ENCODE measurements at places on chromosomes 3 and 15.

DNA sequence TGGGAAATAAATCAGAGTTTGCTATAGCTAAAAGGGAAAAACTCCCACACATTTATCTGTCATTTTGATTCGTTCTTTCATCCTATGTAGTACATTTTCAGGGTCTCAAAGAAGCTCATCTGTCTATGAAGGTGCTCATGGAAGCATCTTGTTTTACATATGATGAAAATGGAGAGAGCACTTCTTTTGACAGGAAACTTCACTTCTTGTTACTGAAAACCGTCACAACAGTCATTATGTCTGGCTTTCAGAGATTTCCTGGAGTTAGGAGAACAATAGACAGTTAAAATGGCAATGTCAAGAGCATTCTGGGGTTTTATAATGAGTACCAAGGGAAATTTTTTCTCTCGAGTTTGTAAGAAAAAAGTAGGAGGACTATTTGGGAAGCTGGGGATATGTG is 83.3 kb downstream of the TMEM108 start:
- no peak for DNase-seq

GRCh38 chr15:57762302-57762701 is 55.8 kb downstream of the POLR2M start:
- no peak for DNase-seq

DNA sequence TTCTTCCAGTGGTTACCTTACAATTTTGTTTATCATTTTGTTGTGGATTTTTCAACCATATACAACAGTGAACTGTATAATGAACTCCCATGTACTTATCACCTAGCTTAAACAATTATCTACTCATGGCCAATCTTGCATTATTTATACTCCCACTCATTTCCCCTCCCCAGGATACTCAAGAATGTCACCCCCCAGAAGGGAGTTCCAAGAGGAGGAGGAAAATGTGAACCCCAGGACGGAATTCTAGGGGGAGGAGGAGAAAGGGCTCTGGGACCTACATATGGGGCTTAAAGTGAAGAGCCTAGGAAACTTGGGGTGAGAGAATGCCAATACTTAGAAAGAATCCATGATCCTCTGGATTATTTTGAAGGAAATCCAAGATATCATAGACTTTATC is 59.3 kb downstream of the TSC22D2 start:
- DNase-seq, result no peak

DNA sequence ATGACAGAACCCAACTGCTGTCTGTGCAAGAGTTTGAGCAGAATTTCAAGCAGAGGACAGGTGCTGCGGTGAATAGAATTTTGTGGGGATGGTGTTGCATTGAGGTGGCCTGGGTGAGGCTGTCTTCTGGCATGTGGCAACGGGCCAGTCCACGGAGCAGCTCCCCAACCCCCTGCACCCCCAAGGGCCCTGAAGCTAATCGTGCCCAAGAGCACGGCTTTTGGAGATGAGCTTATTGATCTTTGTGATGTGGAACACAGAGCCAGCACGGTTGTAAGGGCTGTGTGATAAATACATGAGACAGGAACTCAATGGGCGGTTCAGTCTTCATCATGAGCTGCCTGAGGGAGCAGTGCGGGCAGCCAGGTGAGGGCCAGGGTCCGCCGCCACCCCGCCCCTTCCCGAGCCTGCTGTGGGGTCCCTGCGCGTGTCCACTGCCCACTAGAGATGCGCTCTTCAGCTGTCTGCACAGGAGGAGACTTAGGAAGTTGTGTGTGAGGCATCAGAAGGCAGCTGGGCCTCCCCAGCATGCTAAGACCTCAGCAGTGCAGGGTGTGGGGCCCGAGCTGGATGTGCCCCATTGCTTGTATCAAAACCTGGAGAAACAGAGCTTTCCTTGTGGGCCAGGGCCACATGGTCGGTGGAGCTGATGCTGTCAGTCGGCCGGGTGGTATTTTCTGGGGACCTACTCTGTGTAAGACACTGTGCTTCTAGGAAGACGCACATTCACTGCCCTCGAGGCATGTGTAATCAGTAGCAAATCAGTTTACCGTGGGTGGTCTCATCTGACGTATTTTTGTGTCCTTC is 90.5 kb downstream of the CHRNA7 start:
- DNase-seq, result no peak

- no peak for DNase-seq
Measured at GRCh38 chr3:192825657-192826200, 91.9 kb downstream of the MB21D2 start.

DNA sequence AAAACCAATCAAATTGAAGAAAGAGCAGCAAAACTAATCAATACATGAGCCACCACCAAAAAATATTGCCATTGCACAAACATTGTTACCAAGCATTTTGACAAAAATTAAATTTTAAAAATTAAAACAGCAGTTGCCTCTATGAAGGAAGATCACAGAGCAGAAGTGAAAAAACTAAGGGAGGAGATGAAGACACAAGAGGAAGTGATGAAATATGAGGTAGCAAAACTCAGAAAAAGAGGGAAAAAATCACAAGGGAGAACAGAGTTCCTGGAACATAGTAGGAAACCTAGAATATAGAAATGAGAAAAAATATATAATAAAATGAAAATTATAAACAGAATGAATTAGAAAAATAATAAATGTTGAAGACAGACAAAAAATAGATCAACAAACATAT is 7.3 kb upstream of the SERPINI2 start:
- DNase-seq, result no peak

GRCh38 chr3:173770796-173771573 is 373.4 kb downstream of the NLGN1 start:
- DNase-seq, result no peak

GRCh38 chr3:138241061-138241460 is 54.0 kb downstream of the ARMC8 start:
- no peak for DNase-seq

- no peak for DNase-seq
Measured at GRCh38 chr15:50192926-50193620, 11.1 kb downstream of the SLC27A2 start.

- DNase-seq, result no peak
Measured at GRCh38 chr3:191388823-191389222, 58.5 kb upstream of the UTS2B start.

GRCh38 chr15:62482785-62483429 is 317.8 kb upstream of the C2CD4B start:
- DNase-seq, result no peak

DNA sequence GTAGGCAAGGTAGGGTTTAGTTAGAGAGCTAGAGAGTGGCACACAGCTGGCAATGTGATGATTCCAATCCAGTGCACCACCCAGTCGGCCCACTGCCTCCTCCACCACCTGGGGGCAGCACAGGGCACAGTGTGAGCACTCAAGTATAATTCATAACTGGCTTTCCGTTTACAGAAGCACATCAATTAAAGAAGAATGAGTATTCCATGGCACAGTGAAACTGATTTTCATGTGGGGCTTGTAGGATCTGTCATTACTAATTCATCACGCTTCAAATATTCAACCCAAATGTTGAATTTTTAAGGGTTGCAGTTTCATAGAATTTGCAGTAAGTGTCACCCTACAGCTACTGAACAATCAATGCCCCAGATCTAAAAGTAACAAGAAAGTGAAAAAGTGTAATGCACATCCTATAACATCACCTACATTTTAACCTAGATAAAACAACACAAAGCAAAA is 149.9 kb downstream of the IGSF11 start:
- peak; percentile 9 for DNase-seq

DNA sequence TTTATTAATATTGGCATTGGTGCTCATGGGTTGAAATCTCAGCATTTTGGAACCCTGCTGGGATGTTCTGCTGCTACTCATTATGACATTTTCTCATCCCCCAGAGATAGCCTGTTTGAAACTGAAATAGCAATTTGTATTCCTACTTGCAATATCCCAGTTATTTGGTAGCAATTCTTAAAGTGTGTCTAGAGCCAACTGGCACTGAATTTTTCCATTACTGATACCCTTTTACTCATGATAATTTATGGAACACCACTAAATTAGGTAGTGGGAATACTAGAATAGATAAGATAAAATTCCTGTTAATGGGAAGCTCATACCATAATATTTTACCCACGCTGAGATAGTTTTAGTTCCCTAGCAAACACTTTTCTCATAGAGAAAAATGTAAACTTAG is 309.3 kb downstream of the SV2B start:
- DNase-seq, result no peak

- DNase-seq, result no peak
Measured at GRCh38 chr3:50317300-50317699, 5.2 kb downstream of the HYAL2 start.

- no peak for DNase-seq
Measured at GRCh38 chr3:24060055-24060454, 115.0 kb downstream of the NR1D2 start.

DNA sequence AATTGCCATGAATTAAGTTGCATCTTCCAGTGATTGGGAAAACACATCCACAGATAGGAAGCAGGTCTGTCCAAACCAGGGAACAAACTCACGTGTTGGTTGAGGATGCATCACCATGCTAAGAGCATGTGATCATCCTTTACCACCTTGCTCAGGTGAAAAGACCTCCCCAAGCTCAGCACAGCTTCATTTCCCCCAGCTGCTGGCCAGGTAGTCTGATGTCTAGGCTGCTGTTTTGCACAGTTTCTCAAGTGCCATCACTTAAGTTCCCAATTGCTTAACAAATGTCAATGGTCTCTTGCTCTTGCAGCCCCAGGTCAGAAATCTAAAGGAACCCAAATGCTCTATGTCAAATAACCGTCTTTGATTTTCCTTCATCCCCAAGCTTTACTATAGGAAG is 34.2 kb downstream of the WNT5A start:
- no peak for DNase-seq

DNA sequence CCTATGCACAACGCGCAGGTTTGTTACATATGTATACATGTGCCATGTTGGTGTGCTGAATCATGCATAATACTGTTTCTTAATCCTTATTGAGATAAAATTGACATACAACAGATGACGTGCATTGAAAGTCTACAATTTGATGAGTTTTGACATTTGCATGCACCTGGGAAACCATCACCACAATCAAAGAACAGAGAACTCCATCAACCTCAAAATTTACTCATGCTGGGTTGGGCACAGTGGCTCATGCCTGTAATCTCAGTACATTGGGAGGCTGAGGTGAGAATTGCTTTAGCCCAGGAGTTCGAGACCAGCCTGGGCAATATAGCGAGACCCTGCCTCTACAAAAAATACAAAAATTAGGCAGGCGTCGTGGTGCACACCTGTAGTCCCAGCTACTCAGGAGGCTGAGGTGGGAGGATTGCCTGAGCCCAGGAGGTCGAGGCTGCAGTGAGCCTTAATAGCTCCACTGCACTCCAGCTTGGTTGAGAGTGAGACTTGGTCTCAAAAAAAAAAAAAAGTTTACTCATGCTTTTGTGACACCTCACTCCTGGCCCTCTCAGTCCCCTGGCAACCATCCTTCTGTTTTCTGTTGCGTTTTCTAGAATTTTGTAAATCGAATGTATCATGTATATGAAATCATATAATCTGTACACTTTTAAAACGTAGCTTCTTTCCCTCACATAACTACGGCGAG is 56.6 kb downstream of the BHLHE40 start:
- DNase-seq, result no peak

- no peak for DNase-seq
Measured at GRCh38 chr3:15660055-15660935, 58.8 kb downstream of the BTD start.

- no peak for DNase-seq
Measured at GRCh38 chr3:28577941-28578500, 229.4 kb upstream of the AZI2 start.

GRCh38 chr15:62494197-62494596 is 329.1 kb upstream of the C2CD4B start:
- no peak for DNase-seq

- DNase-seq, result no peak
Measured at GRCh38 chr3:186432189-186432588, 70.2 kb upstream of the DGKG start.

- DNase-seq, result no peak
Measured at GRCh38 chr15:83685916-83686332, 32.0 kb downstream of the ADAMTSL3 start.

DNA sequence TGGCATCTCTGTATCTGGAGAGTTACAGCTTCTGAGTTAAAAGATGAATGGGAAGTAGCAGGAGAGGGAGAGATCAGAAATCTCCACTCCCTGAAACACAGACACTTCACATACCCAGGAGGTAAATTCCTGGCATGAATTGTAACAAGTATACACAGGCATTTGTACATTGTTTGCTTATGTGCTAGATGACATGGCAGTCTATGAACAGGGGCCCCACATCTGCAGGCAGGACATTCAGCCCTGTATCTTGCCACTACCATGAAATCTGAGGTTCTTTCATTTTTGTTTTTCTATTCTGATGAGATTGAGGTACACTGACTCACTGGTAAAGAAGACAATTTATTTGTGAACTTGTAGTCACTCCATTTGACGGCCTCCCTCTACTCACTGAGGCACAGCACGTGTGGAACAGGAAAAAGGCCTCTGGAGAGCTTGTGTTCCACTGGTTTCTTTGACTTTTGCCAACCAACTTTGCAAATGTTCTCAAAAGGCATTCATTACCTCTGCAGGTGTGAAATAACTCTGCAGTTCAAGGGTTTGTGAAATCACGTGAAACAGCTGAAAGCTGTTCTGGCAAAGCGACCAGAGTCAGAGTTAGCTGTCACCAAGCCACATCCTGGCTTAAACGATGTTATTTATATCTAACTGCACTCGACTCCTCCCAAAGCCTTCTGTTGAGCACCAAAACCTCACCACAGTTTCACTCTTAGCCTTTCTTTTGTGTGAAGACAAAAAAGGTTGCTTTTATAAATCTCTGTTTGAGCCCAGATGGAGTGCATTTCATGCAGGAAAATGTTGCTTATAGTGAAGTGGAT is 401.3 kb upstream of the CFAP20DC start:
- no peak for DNase-seq

DNA sequence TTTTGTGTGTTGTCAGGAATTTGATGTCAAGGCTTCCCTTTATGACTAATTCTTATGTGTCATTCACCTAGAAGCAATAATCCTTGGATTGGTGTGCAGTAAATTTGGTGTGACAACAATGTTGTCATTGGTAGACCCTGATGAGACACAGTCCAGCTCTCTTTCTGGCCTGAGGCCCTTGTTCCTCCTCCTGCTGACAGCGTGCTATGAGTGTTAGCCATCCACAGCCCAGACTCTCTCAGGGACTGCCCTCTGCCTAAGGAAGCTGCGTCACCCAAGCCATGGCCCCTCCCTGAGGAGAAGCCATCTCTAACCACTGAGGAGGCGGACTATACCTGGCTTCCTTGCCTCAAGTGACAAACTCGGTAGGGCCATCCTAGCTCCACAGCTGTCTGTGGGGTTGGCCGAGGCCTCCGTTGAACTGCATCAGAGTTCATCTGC is 13.3 kb upstream of the TM4SF1 start:
- no peak for DNase-seq

DNA sequence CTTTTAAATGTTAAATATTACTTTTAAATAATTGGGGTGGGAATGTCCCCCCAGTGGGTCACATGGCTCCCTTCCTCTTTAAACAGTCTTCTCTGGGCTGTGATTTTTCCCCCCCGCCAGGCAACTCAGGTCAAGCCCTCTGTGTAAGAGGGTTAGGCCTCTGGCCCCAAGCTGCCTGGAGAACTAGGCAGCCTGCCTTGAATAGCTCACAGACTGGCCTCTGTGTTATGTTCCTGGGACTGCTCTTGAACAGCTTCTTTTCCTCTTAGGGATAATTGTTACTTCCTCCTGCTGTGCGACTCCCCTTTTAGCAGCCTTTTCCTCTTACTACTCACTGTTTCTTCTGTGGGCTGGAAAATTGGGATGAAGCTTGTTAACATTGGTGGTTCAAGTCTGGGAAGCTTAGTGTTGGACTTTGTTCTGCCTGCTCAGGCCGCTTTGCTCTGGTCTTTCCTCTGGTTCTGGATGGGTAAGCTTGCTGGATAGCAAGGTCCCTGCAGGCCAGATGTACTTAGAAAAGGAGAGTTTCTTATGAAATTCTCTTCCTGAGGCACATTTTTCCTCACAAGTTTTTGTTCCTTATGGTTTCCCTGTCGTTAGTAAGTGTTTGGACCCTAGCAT is 2.2 kb downstream of the TEX264 start:
- no peak for DNase-seq

Data from thoracic aorta (tissue), 2 donors.